ENCODE measurements at places on chromosomes 1 and 21.

- DNase-seq = no peak
Observed at GRCh38 chr1:82991569-82991968, 1007.4 kb downstream of the TTLL7 start.

GRCh38 chr1:213584272-213584671 is 403.5 kb upstream of the PROX1 start:
- no peak for DNase-seq

DNA sequence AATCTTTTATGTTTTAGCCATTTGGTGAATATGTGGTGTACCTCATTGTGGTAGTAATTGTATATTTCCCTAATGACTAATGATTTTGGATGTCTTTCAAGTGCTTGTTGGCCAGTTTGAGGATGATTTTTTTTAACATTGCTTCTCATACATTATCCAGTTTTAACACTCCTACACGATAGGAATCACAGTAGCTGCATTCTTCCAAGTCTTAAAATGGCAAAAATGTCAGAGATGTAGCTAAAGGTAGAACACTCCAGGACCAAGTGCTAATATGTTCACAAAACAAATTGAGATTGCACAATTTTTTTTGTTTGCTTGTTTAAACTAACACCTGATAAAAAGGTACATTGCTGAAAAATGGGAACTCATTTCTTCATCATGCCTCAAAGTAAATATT is 11.7 kb downstream of the USP25 start:
- no peak for DNase-seq

GRCh38 chr1:206029484-206029883 is 5.8 kb upstream of the CTSE start:
- DNase-seq = no peak

- DNase-seq = no peak
Observed at GRCh38 chr1:228149406-228150119, at the start of gene GJC2. Gene GJC2 (plus strand): TSS chr1:228149930. CDS start chr1:228157759, 7,829 bp downstream.

DNA sequence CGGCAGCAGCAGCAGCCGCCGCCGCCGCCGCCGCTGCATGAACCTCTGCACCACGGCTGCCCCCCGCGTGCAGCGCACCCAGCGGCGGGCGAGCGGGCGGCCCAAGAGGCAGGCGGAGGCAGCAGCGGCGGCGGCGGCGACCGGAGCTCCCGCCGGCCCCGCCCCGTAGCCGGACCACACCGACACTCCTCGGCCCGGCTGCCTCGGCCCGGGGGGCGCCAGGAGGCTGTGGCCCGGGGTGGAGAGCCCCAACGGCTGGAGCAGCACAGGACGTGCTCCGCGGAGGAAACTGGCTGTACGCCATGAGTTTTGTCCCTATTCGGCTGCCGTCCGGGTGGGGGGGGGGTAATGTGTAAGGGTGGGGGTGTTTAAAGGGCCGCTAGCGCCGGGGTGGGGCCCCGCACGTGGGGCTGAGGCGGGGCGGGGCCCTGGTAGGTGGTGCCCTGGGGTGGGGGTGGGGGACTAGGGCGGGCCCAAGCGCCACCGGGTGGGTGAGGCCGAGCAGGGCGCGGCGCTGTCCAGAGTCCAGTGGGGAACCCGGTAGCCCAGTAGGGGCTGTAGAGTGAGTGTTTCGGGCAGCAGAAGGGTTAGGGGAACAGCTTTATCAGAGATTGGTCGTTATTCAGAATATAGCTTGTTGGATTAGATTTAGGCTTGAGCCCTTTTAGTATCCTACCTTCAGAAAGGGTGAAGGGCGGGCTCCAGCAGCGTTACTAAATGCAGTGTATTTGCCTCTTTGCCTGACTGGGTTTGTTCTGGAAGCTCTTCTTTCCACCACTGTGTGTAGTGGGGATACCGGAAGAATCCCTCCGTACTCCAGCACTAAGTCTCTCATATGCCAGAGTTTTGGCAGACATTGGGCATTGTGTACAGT is at the start of gene FAM78B:
Gene FAM78B (minus strand): TSS at position 304 of the 874 bp plus-strand sequence. CDS start 753 bp downstream, outside the sequence.
- no peak for DNase-seq

DNA sequence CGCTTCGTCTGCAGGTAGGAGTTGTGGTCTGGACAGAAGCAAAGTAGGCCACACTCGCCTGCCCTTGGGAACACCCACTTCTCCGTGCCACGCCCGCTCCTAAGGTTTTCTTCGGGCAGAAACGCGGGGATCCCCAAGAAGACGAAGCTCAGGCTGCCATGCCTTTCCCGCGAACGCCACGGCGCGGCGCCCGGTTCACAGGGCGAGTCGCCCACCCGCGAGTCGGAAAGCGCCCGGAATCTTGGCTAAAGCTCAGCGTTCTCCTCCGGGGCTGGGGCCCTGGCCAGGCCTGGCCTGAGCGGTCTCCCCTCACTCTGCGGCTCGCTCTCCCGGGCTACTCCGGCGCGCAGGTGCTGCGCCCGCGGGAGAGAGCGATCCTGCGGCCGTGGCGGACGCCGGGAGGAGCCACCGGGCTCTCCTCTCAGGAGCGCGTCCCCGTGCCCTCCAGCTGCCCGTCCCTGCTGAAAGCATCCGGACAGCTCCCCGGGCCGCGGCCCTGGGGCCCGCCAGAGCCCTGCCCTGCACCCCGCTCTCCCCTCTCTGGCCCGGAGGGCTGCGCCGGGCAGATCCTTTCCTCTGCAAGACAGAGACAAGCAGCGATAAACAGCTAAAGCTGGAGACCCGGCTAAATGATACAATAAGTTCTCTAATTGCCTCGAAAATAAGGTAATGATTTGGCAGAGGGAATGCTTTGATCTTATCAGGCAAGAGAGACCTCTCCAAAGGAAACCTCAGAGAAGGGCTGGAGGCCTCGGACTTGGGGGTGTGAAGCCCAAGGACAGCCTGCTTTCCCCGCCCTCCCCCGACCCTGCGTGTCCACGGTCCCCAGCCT is 6.7 kb upstream of the WNT2B start:
- DNase-seq = no peak

- DNase-seq = no peak
Observed at GRCh38 chr1:178486100-178487069, 10.4 kb downstream of the CLEC20A start.

- no peak for DNase-seq
Observed at GRCh38 chr1:89975540-89976125, 19.3 kb upstream of the ZNF326 start.

DNA sequence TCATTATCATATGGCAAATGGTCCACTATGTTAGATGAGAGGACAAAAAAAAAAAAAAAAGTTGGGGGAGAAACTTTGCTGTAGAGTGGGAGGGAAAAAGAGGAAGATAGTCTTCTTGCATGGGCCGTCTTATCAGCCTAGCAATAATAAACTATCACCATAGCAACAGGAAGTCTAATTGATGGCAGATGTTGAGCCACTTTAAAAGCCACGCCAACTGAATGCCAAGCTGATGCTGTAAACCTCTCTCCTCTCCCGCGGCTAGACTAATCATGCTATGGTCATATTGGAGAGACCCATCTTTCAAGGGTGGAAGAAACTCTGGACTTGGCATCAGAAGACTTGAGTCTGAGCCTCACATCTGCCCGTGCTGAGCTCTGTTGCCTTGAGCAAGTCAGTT is 122.2 kb upstream of the HOOK1 start:
- DNase-seq = no peak

DNA sequence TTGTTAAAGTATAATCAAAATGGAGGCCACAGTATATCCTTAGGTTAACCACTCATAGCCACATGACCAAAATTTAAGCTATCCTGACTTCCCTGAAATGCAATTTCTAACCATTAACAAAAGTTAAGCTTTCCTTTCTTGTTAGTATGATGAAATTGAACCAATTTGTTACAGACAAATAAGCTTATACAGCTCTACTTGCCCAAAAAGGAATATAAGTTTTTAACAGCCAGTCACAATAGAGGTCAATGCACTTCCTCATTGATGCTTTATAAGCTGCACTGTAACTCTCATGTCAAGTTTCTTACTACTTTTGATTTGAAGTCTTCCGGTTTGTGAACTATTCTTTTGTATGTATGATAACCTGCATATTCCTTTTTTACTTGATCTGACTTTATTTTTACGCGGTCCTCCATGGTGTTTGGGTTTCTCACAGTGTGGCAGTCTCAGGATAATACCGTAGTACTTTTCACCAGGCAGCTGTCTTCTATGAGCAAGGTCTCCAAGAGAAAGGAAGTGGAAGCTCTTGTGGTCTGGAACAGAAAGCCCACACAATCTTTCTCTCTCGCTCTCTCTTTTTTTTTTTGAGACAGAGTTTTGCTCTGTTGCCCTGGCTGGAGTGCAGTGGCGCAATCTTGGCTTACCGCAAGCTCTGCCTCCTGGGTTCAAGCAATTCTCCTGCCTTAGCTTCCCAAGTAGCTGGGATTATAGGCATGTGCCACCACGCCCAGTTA is 331.6 kb downstream of the SRGAP2C start:
- DNase-seq = no peak

GRCh38 chr21:32733356-32733755 is 5.5 kb upstream of the SYNJ1 start:
- DNase-seq = no peak

GRCh38 chr1:213123536-213123935 is 72.5 kb downstream of the RPS6KC1 start:
- no peak for DNase-seq

DNA sequence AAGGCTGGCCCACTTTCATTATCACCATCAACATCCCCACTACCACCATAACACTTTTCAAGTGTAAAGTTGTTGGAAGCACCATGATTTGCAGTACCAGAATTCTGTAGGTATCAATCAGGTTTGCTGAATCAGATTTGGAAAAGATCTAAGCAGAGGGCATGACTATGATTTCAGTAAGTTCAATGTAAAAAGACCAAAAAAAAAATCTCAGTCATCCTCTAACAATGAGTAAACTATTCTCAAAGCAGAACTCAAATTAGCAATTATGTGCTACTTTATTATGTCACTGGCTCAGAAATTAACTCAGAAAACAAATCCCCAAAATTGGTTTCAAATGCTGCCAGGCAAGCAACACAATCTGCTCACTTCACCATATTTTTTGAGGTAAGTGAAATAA is 187.8 kb upstream of the HP1BP3 start:
- no peak for DNase-seq

GRCh38 chr1:170698301-170699275 is 34.7 kb downstream of the PRRX1 start:
- DNase-seq = no peak

DNA sequence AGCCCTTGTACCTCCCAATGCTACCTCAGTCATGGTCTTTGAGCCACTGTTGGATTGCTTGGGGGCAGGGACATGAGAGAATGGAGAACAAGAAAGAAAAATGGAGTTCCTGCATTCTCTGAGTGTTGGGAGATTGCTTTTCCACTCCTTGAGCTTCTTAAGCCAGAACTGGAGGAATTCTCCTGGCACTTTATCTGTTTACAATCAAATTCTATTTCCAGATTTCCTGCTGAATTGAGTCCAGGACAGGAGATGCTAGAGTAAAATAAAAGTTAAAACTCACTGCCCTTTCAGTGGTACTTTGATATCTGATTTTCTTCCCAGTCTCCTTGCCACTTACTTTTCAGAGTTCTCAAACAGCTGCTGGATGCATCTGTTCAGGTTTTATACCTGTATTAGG is 24.4 kb upstream of the DEPDC1 start:
- DNase-seq = no peak

- DNase-seq = no peak
Observed at GRCh38 chr1:217482356-217483102, 148.4 kb downstream of the GPATCH2 start.

DNA sequence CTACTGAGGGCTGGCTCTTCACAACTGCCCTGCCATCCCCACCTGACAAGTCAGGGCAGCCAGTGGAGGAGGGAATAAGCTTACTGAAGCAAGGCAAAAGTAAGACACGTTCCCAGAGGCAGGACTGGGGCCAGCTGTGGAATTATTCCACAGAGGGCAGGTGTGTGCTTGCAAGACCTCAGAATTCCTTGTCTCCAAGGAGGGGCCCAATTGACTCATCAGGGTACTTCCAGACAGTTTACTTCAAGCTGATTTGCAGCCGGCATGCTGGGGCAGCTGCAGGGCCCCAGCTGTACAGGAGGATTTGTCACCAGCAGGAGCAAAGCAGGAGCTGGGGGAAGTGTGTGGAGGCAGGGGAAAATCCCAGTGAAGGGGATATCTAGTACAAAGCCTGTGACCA is 167.5 kb upstream of the CAMK1G start:
- no peak for DNase-seq

DNA sequence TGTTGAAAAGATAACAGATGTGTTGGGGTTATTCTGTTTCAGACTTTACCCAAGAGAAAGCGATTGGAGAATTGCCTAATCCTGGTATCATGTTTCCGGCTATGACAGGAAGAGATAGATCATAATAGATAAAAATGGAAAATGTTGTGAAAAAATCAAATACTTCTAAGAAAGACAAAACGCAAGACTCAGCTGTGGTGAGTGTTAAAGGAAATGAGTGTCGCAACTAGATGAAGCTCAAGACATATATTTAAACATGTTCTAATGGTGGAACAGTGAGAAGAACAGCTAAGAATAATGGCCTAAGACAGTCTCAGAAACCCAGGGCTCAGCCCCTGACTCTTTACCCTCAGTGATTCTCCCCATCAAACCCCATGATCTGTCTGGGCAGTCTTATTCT is 426.7 kb upstream of the RUNX1 start:
- DNase-seq = no peak

DNA sequence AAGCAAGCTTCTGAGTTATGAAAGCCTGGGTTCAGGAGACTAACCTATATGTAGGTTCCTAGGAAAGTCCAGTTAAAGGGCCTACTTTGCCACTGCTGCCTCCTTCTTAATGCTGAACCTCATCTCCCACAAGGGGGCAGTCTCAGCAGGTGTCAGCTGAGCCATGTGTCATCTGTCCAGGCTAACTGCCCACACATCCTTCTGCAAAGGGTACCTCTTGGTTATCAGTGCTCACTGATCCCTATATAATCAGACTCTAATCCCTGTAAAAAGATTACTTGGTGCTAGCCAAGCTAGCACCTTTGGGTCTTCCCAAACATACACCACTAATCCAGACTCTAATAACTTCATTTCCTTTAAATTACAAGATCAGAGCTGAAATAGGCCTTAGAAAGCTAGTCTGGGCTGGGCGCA is 9.0 kb downstream of the PRDX1 start:
- DNase-seq = no peak

- DNase-seq = no peak
Observed at GRCh38 chr1:159983681-159984080, 29.6 kb upstream of the SLAMF9 start.

GRCh38 chr1:226650236-226650841 is 88.7 kb downstream of the ITPKB start:
- no peak for DNase-seq

- DNase-seq = no peak
Observed at GRCh38 chr1:56803561-56804156, 15.5 kb downstream of the FYB2 start.

DNA sequence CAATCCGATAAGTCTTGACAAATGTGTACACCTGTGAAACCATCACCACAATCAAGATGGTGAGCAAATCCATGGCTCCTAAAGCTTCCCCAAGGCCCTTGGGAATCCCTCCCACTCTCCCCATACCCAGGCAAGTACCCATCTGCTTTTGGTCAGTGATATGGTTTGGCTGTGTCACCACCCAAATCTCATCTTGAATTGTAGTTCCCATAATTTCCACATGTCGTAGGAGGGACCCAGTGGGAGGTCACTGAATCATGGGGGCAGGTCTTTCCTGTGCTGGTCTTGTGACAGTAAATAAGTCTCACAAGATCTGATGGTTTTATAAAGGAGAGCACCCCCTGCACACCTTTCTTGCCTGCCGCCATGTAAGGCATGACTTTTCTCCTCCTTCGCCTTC is 14.6 kb upstream of the GUCA2B start:
- no peak for DNase-seq
